A549 treated with dexamethasone at 1 μM for 4 hours (cell line): ENCODE measurements at places on chromosomes 5 and 9. TPM values are rescaled to one million over a fixed set of nuclear protein-coding genes. Genes with fewer than 3 reads are reported as not detected.

PCDHGC5 gene
- 0.03 TPM in 1 of 5 replicates, not detected in the others for total RNA-seq

FGFR4 gene
- 15.0 to 23.3 TPM (median 22.0 TPM) in 5 replicates for total RNA-seq

FAT2 gene
- total RNA-seq, result 0.01 to 0.02 TPM in 2 of 5 replicates, not detected in the others

COL15A1 gene
- 0.49 to 0.88 TPM (median 0.59 TPM) in 5 replicates for total RNA-seq

CDH9 gene
- not detected in 5 replicates for total RNA-seq

FYB1 gene
- total RNA-seq, result 9.9 to 15.4 TPM (median 12.6 TPM) in 5 replicates

FAM200C gene
- 1.2 to 1.7 TPM (median 1.6 TPM) in 5 replicates for total RNA-seq

PCDHGA8 gene
- 0.03 to 0.05 TPM (median 0.04 TPM) in 3 of 5 replicates, not detected in the others for total RNA-seq

SLC25A2 gene
- not detected in 5 replicates for total RNA-seq

QRFP gene
- 0.06 TPM in 1 of 5 replicates, not detected in the others for total RNA-seq
